ENCODE measurements at places on chromosomes 4 and X.

DNA sequence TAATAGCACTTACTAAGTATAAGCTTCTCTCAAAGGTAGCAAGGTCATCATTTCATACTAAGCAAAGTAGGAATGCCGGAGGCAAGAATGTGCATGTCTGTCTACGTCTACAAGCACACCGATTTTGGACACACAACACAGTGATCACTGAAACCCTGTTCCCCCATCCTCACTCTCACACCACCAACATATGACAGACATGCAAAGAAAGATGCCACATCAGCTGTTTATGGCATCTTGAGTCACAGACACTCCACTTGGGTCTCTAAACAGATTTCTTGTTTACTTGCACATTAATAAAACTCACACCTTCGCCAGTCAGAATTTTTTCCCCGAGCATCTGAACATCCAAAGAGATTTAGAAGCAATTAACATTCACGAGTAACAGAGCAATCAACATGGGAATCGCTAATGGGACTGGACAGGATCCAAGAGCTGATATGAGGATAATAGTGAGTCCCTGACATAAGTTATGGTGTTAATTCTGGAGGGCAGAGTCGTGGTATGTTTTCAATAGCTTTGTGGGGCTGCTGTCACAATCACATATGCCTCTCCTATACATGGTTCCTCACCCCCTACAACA is 324.1 kb downstream of the DHX15 start:
- no peak for DNase-seq

DNA sequence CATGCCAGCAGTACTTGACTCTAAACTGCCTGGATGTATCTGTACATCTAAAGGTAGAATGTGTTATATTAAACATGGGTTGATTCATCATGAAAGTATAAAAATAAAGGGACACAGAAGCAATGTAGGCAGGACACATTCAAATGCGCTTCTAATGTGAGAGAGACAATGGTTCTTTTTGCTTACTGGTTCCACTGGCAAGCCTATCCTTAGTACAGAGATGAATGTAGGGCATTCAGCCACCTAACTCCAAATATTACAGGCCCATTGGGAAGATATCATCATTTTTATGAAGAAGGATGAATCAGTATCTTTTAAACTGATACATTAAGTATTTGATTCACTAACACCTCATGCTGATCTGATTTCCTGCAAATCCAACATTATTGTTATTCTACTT is 18.0 kb downstream of the CDKL2 start:
- no peak for DNase-seq

DNA sequence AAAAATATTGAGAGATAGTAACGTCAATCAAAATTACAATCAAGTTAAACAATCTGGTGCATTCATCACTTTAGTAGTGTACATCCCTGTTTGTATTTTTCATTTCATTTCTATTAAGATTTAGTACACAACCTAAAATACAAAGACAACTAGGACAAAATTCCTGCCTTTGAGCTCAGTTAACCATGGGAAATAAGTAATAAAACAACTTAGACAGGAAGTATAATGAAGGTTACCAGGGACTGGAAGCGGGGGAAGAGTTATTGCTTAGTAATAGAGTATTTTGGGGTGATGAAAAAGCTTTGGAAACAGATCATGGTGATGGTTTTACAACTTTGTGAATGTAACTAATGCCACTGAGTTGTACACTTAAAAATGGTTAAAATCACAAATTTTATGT is 25.6 kb upstream of the ATXN3L start:
- no peak for DNase-seq

DNA sequence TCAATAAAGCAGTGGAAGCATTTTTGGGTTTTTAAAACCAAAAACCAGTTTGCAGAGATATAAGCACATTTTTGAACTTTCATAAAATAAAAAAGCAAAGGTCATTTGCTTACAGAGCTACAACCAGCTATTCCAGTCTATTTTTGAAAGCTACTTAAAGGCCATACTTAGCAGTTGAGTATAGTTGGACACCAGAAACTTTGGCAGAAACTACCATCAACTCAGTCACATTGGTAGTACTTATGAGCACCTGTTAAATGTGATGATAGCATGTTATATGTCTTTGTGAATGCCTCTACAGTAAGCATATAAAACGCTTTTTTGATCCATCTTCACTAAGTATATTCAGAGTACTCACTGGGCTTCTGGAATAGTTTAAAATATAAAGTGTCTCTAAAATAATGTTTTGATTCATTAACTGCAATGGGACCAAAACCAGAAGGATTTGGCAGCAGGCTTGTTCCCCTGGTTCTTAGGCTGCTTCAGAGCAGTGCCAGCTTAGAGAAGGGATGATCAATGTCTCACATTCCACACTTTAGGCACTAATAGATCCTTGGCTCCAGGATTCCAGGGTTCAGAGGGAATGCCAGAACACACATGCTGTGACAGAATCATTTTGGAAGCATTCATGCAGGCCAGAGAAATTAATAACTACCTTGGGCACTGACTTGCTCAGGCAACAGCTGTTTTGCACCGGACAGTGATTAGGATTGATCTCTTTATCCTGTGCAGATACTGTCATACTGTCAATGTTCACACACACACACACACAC is 103.9 kb downstream of the IQCM start:
- DNase-seq: no peak

- DNase-seq: peak; percentile 39
Observed at GRCh38 chr4:3442959-3443749, 1.4 kb downstream of the HGFAC start.

GRCh38 chr4:15293711-15294110 is 134.1 kb upstream of the C1QTNF7 start:
- DNase-seq: no peak

DNA sequence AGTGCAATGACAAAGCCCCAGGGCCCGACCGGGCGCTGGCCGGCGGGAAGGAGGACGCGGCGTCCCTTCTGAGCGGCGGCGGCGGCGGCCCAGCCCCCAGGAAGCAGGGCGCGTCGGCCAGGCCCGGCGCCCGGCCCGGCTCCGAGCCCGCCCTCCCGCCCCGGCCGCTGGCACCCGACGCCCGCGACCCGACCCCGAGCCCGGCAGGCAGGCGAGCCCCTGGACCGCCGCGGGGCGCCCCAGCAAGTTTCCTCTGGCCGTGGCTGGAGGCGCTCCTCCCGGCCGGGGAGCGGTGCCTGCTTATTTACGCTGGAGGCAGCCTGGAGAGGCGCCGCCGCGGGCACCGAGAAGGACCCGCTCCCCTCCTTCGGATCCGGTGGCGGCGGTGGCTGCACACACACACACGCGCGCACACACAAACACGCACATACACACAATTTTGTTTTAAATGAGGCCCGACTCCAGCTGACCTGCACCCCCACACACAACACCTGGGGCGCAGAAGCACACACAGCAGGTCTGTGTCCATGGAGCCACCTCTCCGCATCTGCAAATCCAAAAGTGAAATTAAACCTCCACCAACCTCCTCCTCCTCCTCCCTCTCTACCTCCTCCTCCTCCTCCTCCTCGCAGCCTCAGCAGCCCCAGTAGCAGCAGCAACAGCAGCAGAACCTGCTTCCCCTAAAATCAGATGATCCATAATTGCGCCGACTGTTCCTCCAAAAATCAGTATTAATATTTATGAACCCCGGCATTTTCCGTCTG is 669 bp downstream of the IRF2 start:
- DNase-seq: peak; percentile 27

DNA sequence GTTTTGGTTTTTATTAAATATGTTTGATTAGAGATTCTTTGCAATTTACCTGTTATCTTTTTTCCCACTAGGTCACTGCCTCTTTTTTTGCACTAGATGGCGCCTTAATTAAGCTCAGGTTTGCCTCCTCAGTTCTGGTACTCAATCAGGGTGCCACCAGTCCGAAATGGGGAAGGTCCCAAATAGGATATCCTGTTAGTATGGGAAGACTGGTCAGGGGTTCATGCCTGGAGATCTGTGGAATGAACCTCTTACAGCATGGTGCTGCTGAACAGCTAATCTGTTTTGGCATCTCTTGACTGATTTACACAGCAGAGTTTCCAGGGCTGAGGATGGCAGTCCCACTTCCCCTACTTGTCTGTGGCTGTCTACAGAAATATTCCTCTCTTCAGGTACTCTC is 24.2 kb upstream of the VSIG1 start:
- DNase-seq: peak; percentile 39

DNA sequence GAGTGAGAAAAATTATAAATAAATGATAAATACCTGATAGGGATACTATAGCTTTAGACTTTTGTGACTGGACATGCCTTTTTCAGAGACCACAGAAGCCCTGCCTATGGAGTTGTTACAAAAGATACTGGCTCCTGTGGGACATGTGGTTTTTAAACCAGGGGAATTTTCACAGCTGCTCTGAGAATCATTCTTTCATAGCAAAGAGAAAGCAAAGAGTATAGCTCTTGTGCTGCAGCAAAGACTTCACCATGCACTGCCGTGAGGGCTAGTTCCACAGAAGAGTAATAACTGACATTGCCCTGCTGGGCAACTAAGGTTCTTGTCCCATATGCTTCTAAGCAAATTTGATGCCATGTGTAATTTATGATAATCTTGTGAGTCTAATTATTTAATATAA is 98.2 kb downstream of the MAPK10 start:
- no peak for DNase-seq

DNA sequence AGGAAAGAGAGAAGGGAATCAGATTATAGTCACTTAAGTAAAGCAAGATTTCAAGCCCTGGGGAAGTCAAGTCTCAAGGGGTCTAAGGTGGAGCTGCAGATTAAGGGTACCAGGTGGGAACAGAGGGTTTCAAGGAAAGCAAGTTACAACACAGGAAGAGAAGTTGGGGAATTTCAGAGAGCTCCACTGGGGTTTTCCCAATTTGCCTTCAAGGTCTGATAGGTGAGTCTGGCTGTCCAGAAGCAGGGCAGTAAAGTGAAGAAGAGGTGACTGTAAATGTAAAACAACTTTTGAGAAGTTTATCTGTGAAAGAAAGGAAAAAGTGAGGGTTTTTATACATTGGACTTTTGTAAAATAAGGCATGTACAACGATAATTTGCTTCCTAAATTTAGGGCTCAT is 37.1 kb upstream of the TRPC3 start:
- DNase-seq: no peak

DNA sequence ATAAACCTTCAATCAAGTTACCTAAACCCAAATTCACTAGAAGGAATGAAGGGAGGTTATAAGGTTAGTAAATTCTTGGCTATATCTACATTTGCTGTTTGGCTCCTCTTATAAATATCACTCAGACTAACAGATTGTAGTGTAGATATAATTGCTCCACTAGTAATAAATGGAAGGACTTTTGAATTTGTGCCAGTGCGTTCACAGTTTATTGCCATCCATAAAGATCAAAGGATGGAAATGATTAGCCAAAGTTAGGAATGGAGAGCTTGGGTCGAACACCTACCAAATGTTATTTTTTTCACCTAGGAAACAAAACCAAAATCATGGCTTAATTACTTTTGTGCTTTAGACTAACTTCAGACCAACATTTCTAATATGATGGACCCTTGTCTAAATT is 9.2 kb downstream of the DTHD1 start:
- no peak for DNase-seq

GRCh38 chr4:78552389-78553042 is 946 bp downstream of the ANXA3 start:
- DNase-seq: no peak

GRCh38 chr4:121278811-121279368 is 101.9 kb downstream of the QRFPR start:
- DNase-seq: no peak

GRCh38 chr4:122764071-122764820 is 31.7 kb downstream of the BBS12 start:
- DNase-seq: no peak

- DNase-seq: peak; percentile 11
Observed at GRCh38 chr4:184039963-184040383, 134.9 kb downstream of the STOX2 start.

- no peak for DNase-seq
Observed at GRCh38 chr4:76584241-76585152, 149.5 kb downstream of the SHROOM3 start.

All from SK-MEL-5 (cell line).